Activated CD4-positive, CD25-positive, alpha-beta regulatory T cell treated with anti-CD3 and anti-CD28 coated beads, Interleukin-2, amount 50 U/mL, for 72 hours (primary cell): ENCODE measurements at places on chromosomes 4 and X.
A peak's percentile ranks its signal among the peaks of the same experiment; 100 is the strongest.

- no peak for DNase-seq
These were observed 2.7 kb downstream of the NDP start for GRCh38 chrX:43970528-43970927.

DNA sequence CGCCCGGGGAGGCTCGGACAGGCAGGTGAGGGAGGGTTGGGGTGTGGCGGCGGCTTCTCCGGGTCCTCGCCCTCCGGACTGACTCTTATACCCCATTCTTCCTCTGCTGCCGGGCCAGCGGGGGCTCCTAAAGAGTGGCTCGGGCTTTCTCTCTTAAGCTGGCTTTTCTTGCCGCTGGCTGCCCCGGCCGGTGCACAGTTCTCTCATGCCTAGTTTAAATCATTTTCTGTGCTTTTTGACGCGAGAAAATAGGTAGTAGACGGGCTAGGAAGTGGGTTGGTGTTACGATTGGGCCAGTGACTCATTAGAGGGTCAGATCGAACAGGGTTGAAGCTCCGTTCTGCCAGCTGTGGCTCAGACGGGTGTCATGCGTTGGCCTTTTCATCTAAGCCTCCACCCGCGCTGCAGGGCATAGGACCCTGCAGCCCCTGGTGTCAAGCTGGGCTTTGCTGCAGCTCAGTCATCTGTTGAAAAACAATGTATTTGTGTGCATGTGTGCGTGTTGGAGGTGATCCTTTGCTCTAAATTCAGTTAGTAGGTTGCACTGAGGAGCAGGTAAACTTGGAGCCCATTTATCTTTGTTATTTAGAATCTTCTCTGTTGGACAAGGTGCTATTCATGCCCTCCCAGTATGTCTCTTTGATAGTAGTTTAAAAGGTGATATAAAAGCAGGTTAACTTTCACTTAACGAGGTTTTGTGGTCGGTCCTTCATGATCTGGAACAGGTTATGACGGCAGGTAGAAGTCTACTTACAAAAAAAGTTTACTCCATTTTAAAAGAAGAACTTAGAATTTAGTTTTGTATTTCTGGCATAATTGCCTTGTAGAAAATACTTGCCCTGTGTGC, 802 bp downstream of the BMP2K start:
- peak; percentile 51 for DNase-seq

GRCh38 chrX:72641611-72642010, 69.0 kb upstream of the HDAC8 start:
- DNase-seq: no peak

DNA sequence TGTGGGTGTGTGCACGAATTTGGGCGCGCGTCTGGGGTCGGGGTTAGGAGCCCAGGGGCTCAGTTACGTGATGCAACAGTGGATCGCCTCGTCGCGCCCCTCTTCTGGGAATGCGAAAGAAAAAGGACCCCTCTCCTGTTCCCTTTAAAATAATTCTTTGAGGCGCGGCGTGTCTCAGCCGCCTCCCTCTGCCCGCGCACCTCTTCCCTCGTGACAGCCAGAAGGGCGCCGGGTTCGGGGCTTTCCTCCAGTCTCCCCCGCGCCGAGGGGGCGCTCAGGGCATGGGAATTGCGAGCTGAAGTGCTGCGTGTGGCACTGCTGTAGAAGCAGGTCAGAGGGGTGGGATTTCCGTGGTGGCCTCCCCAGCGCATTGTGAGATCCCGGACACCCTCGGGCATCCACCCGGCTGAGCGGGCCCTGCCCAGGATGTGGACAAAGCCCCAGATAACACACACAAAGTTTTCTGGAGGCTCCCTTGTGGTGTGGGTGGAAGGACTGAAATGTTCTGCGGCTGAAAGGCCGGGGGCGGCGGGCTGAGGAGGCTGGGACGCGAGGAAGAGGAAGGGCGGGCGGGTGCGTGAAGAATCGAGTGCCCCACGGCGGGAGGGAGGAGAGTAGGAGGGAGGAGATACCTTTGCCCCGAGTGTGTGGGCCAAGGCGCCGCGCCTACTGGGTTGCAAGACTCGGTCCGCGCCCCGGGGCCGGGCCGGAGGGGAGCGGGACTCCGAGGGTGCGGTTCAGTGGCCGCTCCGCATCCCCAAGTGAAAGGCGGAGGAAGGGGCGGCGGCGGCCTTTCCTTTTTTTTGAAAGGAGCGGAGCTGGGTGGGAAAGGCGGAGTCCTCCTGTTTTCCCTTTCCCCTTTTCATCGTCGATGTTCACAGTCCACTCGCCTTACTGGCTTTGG, 752 bp downstream of the SEPTIN11 start:
- peak; percentile 56 for DNase-seq

- no peak for DNase-seq
These were observed 64.1 kb upstream of the LAS1L start for GRCh38 chrX:65598559-65599147.

DNA sequence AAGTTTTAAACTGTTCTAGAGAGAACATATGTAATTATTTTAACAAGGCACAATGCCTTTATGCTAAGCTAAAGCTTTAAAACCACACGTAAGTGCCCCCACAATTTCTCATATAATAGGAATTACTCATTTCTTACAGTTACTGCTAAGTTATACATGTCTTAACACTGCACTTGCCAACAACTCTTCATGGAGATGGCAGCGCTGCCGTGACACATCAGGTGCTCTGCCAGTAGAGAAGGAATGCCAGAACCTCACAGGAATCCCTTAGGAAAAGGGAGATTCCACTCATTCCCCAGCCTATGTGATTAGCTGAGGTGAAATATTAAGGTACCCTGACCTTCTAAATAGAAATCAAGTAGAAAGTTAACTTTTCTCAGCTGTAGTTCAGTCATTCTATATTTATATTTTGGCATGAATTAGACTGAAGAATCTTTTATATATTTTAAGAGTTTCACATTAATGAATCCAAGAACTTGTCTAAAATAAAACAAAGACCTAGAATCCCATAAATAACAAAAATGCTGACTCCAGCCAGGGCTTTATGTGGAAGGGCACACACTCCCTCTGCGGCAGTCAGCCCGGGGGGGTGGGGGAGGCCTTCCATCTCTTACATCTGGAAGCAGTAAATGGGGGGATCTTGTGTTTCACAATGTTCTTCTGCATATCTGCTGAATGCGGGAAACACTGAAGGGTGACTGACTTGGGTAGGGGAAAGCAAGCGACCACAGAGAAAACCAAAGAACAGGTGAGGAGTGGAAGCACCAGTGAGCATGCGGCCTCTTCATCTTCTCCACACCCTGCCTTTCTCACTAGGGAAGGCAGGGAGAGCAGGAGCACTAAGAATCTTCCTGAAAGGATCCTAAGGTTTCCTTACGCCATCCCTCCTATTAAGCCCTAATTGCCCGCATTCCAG, 23.7 kb downstream of the ACSL1 start:
- no peak for DNase-seq

- DNase-seq: no peak
These were observed 335.2 kb downstream of the TENM3 start for GRCh38 chr4:182578402-182578801.

- DNase-seq: no peak
These were observed 487.6 kb upstream of the BOD1L1 start for GRCh38 chr4:14115106-14115505.

DNA sequence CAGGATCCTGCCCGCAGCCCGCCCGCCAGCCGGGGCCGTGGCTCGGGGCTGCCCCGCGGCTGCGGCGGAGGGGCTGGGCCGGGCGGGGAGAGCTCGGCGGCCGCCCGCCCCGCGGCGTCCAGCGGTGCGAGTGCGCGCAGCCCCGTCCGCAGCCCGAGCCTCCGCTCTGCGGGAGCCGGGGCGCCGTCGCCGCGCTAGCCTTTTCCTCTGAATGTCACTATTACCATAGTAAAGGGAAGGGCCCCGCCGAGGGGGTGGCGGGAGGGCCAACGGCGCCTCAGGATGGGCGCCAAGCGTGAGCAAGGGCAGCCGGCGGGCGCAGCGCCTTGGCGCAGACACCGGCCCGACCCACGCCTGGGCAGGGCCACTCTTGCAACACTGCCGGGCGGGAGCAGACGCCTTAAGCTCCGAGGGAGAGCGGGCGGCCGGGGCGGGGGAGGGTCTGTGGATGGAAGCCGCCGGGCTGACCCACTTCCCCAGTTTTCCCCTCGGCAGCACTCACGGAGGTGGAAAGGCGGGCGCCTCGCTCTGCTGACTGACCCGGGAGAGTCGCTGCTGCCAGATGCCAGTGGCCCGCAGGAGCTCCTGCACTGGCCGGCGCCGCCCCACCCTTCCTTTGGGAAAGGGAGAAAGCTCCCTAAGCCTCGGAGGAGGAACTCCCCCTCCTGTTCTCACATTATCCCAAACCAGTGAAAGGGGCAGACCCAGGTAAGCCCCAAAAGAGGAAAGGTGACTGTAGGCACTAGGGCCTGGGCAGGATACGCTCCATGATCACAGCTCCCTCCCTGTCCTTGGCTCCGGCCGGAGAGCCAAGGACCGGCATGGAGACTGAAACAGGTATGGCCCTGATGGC, 329.4 kb downstream of the HNRNPD start:
- no peak for DNase-seq

DNA sequence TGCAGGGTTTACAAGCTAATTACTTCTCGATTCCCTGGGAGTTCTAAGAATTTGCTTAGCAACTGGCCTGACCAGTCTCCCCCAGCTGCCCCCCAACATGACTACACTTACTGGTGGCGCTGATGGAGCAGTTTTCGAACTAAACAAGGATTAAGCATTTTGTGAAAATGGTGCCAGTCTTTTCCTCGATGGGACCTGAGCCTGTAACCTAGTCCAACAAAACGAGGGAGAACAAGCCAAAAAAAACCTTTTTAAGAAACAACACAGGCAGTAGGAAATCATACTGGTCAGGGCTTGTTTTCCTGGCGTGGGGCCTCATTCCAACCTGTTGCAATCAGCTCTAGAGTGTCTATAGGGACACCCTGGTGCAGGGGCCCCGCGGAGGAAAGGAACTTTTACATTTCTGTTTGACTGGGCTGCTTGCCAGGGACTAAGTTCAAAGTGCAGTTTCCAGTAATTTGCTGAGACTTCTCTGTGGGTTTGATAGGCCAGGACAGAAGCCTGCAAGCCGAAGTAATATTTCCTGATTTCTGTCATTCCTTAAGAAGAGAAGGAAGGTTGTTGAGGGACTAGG, 158.7 kb downstream of the SPRY1 start:
- DNase-seq: no peak

DNA sequence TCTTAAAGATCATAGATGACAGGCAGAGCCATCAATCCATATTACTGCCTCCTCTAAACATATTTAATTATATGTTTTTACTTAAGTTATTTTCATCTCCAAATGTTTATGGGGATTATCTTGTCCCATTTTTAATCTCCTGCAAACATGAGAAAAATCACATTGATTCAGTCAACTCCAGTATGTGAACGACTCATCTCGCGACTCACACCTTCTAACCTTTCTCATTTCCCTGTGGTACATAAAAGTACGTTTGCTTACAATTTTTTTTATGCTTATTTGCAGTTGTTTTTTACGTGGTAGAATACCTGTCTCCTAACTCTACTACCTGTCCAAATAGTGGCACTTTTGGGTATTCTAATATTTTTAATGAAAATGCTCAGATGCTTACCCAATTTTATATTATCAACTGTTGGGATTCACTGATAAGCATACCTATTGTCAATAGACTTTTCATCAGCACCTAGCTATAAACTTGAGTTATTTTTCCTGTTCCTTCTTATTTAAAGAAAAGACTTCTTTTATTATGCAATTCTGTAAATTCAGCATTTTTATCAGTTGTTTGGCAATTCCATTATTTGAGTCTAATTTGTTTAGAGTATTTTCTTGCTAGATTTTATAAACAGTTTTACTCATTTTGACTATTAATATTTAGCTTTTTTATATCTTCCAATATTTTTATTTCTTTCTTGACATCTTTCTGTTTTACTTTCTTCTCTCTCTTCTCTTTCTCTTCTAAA, 276.6 kb downstream of the ANK2 start:
- DNase-seq: no peak

- DNase-seq: no peak
These were observed 20.4 kb downstream of the KIAA1210 start for GRCh38 chrX:119107206-119107605.

DNA sequence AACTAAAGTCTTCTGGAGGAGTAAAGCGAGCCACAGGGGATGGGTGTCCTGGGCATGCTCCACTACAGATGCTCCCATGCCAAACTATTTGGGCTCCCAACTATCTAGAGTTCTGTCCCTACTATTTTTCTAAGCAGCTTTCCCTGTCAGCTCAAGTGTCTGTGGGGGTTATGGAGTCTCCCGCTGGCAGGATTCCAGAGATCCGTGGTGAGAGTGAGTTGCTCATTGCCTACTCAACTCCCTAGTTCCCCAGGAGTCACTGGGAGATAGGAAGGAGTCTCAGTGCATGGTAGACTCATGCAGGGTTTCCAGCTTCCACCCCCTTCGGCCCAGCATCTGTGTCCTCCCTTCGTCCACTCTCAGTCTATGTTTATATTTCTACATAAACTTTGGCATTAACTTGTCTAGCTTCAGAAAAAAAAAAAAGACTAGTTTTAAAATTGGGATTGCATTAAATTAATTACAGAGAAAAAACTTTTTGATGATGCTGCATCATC, 55.1 kb upstream of the INPP4B start:
- DNase-seq: no peak

DNA sequence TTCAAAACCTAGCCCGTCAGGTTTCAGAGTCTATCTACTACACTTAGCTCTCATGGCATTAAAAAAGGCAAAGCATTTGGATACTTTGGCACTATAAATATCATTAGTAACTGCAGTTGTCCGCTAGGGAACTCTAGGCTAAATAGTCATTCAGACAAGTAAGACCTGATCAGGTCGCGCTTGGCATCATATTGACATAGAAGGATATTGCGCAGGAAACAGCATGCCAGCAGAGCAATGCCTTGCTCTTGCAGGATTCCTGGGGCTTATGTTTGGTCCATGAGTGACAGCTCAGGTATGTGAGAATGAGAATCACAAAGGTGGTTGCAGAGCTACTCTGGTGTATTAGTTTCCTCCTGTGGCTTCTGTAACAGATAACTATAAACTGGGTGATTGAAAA, 62.7 kb downstream of the KDM6A start:
- no peak for DNase-seq

DNA sequence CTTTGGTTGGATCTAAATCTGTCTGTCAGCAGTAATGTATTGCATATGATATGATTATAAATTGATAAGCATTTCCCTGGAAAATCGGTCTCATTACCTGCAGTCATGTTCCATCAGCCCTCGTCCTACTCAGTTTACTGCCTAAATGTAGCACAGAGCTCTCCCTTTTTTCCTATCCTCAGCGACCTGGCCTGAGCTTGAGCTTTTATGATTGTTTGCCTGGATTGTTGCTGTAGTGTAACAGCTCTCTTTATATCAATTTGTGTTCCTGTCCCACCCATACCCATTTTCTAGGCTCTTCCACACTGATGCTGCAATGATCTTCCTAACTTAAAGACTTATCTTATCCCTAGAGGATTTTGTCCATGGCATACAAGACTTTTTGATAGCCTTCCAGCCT, 95.7 kb downstream of the FRAS1 start:
- DNase-seq: no peak

- no peak for DNase-seq
These were observed 389.2 kb downstream of the IQCM start for GRCh38 chr4:149426461-149426860.
